ENCODE measurements at places on chromosomes 5 and 9.

DNA sequence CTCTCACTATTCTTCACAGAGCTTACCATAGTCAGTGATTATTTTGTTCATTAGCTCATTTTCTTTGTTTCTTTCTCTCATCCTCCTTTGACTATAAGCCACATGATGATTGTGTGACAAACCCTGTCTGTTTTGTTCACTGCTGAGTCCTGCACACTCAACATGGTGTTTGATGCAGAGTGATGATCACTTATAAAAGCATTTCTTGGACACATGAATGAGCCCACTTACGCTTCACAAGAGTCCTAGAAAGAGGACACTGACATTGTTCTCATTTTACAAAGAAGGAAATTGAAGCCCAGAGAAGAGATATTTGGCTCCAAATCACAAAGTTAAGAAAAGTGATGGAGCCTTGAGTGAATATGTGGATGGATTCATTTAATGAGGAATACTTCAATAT is 13.4 kb downstream of the ABLIM3 start:
- no peak for DNase-seq

- DNase-seq = peak; percentile 14
Measured at GRCh38 chr9:15936306-15936921, 383.6 kb downstream of the CCDC171 start.

GRCh38 chr5:174454464-174454863 is 269.9 kb upstream of the MSX2 start:
- DNase-seq = no peak

GRCh38 chr5:4518903-4519672 is 621.0 kb upstream of the ADAMTS16 start:
- DNase-seq = no peak

All from AG09319 (cell line).